CD14-positive monocyte (primary cell): ENCODE measurements at places on chromosomes 4 and X. TPM values are rescaled to one million over a fixed set of nuclear protein-coding genes. Genes with fewer than 3 reads are reported as not detected.

- no peaks in the 10 kb centered on the region for H3K4me1 ChIP-seq
- no peak overlapping the region for H3K27ac ChIP-seq
- no peak overlapping the region for H3K4me3 ChIP-seq
- no peaks in the 10 kb centered on the region for H3K36me3 ChIP-seq
Observed at GRCh38 chrX:41796577-41796976, 72.6 kb downstream of the GPR82 start.

Gene TLR3
- not detected in 2 replicates for polyA plus RNA-seq

- H3K27me3 ChIP-seq = no peaks in the 10 kb centered on the region
- no peak overlapping the region for H3K27ac ChIP-seq
- no peak for DNase-seq
Observed at GRCh38 chr4:184762100-184762499, 28.2 kb upstream of the CENPU start.

GRCh38 chr4:11503166-11503565 is 74.5 kb upstream of the HS3ST1 start:
- no peak overlapping the region for H3K4me3 ChIP-seq
- H3K4me1 ChIP-seq = no peaks in the 10 kb centered on the region
- H3K27ac ChIP-seq = no peak overlapping the region
- DNase-seq = no peak

GRCh38 chr4:76571274-76571673 is 136.2 kb downstream of the SHROOM3 start:
- H3K27me3 ChIP-seq = no peaks in the 10 kb centered on the region
- no peaks in the 10 kb centered on the region for H3K36me3 ChIP-seq

DNA sequence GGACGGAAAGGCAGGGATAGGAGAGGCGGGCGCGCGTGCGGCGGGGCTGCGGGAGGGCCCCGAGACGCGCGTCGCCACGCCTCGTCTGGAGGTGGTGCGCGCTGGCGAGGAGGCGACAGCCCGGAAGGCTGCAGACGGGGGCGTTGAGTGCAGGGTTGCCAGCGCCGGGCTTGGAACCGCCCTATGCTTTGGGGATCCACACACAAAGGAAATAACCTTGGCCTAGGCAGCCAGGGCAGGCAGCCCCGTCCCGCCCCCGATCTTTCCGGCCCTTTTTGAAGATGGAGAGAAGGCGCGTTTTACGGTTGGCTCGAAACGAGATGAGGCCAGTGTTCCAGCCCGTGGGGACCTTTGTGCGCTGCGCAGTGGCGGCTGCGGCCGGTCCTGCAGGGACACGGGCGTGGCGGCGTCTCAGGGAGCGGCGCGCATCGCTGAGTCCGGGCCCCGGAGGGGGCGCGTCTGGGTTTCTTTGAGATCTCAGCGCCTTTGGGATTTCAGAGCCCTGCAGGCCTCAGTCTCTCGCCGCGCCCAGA is 50.8 kb upstream of the TRIM2 start:
- peak overlapping the region; percentile 28 for H3K4me3 ChIP-seq
- peaks cover 2% of the 10 kb centered on the region for H3K27me3 ChIP-seq
- peak; percentile 56 for DNase-seq
- peaks cover 38% of the 10 kb centered on the region for H3K4me1 ChIP-seq
- no peaks in the 10 kb centered on the region for H3K36me3 ChIP-seq

Gene LIN54
- polyA plus RNA-seq = 6.4 TPM

- no peak overlapping the region for H3K27ac ChIP-seq
- H3K4me1 ChIP-seq = no peaks in the 10 kb centered on the region
- H3K4me3 ChIP-seq = no peak overlapping the region
- no peaks in the 10 kb centered on the region for H3K27me3 ChIP-seq
- no peaks in the 10 kb centered on the region for H3K36me3 ChIP-seq
Observed at GRCh38 chr4:165450871-165451270, 72.1 kb downstream of the CPE start.

GRCh38 chrX:6386837-6387236 is 148.1 kb downstream of the VCX3A start:
- no peaks in the 10 kb centered on the region for H3K4me1 ChIP-seq
- no peak overlapping the region for H3K4me3 ChIP-seq
- no peaks in the 10 kb centered on the region for H3K27me3 ChIP-seq
- no peak for DNase-seq
- H3K36me3 ChIP-seq = no peaks in the 10 kb centered on the region
- no peak overlapping the region for H3K27ac ChIP-seq

DNA sequence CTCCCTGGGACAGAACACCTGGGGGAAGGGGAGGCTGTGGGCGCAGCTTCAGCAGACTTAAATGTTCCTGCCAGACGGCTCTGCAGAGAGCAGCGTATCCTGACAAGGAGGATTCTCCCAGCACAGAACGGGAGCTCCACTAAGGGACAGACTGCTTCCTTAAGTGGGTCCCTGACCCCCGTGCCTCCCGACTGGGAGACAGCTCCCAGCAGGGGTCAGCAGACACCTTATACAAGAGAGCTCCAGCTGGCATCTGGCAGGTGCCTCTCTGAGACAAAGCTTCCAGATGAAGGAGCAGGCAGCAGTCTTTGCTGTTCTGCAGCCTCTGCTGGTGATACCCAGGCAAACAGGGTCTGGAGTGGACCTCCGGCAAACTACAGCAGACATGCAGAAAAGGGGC is 44.5 kb upstream of the FAAH2 start:
- H3K27ac ChIP-seq = no peak overlapping the region
- H3K4me1 ChIP-seq = no peaks in the 10 kb centered on the region
- DNase-seq = no peak
- H3K4me3 ChIP-seq = no peak overlapping the region
- no peaks in the 10 kb centered on the region for H3K36me3 ChIP-seq
- no peaks in the 10 kb centered on the region for H3K27me3 ChIP-seq

Gene ARHGEF6
- 51.4 TPM for polyA plus RNA-seq

- H3K27ac ChIP-seq = no peak overlapping the region
- no peak for DNase-seq
- H3K27me3 ChIP-seq = no peaks in the 10 kb centered on the region
- no peaks in the 10 kb centered on the region for H3K36me3 ChIP-seq
- H3K4me3 ChIP-seq = no peak overlapping the region
Observed at GRCh38 chr4:52431869-52432268, 227.2 kb downstream of the USP46 start.

Gene SUPT20HL1
- polyA plus RNA-seq = not detected

GRCh38 chr4:16263056-16263455 is 36.8 kb upstream of the TAPT1 start:
- no peak overlapping the region for H3K27ac ChIP-seq
- H3K27me3 ChIP-seq = no peaks in the 10 kb centered on the region
- H3K4me1 ChIP-seq = no peaks in the 10 kb centered on the region
- no peaks in the 10 kb centered on the region for H3K36me3 ChIP-seq

GRCh38 chr4:10184041-10184440 is 67.4 kb upstream of the WDR1 start:
- no peaks in the 10 kb centered on the region for H3K27me3 ChIP-seq
- no peak overlapping the region for H3K4me3 ChIP-seq
- no peaks in the 10 kb centered on the region for H3K36me3 ChIP-seq
- H3K27ac ChIP-seq = no peak overlapping the region

Gene CPZ
- not detected for polyA plus RNA-seq

DNA sequence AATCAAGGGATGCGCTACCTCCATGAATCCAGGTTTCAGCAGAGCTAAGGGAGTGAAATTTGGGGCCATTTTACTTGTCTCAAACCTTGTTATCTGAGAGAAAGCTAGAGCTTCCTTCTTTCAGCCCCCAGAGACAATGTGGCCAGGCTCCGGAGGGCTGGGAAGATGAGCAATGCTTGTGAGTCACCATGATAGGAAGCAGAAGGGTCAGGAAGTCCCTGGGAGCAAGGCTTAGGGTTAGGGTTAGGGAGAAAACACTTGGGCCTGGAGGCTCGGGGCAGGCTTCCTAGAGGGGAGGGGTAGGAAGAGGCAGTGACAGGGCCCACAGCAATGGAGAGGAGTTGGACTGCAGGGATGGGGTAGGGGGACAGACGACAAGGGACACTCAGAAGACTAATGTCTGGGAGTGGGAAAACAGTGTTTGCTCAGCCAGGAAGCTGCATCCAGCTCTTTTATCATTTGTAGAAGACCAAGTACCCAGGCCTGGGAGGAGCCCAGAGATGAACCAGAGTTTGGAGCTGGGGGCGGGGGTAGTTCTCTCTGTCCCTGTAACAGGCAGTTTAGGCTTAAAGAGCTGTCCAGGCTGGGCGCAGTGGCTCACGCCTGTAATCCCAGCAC is 16.4 kb upstream of the PORCN start:
- no peak overlapping the region for H3K4me3 ChIP-seq
- peak; percentile 60 for DNase-seq
- H3K27ac ChIP-seq = peak overlapping the region; percentile 62
- no peaks in the 10 kb centered on the region for H3K36me3 ChIP-seq
- H3K27me3 ChIP-seq = no peaks in the 10 kb centered on the region
- peaks cover 12% of the 10 kb centered on the region for H3K4me1 ChIP-seq

DNA sequence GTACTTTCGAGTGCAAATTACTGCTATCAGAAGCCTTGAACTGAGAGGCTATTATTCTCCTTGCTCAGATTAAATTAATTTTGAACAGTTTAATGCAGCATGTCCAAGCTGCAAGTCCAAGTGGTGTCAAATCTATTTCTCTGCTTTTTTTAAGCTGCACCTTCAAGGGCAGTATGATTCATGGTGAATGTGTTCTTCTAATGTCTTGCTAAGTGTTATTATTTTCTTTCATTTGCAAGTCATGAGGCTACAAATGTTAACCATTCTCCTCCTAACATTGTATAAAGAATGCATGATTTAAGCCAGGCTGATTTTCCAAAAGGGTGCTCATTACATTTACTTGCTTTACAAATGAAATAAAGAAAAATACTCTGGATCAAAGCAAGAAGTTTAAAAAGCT is 200.4 kb downstream of the TEX13C start:
- DNase-seq = no peak
- no peaks in the 10 kb centered on the region for H3K4me1 ChIP-seq
- H3K27ac ChIP-seq = no peak overlapping the region
- H3K27me3 ChIP-seq = no peaks in the 10 kb centered on the region
- no peaks in the 10 kb centered on the region for H3K36me3 ChIP-seq
- H3K4me3 ChIP-seq = no peak overlapping the region

DNA sequence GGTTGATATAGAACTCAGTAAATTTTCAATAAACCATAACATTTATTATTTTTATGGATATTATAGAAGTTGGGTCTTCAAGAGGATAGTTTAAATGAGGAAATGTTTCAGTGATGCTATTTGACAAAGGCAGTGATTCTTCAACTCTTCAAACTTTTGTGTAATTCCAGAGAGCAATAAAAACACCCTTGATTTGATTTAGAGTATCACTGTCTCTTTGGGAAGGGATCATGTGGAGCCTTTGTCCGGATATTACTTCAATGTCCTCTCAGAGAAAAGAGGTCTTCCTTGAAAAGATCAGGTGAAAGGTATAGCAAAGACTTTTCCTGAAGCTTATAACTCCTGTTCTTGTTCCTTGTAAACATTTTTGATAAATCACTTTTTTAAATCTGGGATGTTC is 23.3 kb downstream of the GLRA3 start:
- no peaks in the 10 kb centered on the region for H3K27me3 ChIP-seq
- no peak for DNase-seq
- H3K4me1 ChIP-seq = no peaks in the 10 kb centered on the region
- H3K27ac ChIP-seq = no peak overlapping the region
- no peak overlapping the region for H3K4me3 ChIP-seq
- no peaks in the 10 kb centered on the region for H3K36me3 ChIP-seq

- H3K27ac ChIP-seq = no peak overlapping the region
- no peak overlapping the region for H3K4me3 ChIP-seq
- no peaks in the 10 kb centered on the region for H3K36me3 ChIP-seq
- DNase-seq = no peak
- H3K4me1 ChIP-seq = no peaks in the 10 kb centered on the region
Observed at GRCh38 chrX:13151828-13152517, 107.6 kb upstream of the FAM9C start.

DNA sequence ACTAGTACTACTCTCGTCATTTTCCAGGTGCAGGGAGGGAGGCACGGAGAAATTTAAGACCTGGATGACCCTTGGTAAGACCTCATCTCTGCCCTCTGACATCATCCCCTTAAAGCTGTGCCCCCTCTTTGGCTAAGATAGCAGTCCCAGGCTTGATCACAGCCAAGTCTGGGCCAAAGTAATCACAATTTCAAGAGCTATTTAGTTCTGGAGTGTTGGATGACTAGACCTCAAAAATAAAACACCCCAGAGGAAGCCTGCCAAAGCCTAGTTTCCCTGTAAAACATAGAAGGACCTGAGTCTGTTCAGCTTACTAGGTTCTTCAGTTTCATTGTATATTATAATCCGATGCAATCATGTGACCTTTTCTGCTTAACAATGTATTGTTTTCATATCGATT is 144.6 kb upstream of the ARHGEF9 start:
- H3K36me3 ChIP-seq = no peaks in the 10 kb centered on the region

GRCh38 chr4:108751321-108751720 is 11.5 kb downstream of the ETNPPL start:
- H3K4me1 ChIP-seq = no peaks in the 10 kb centered on the region
- no peak for DNase-seq
- H3K36me3 ChIP-seq = no peaks in the 10 kb centered on the region
- H3K27me3 ChIP-seq = no peaks in the 10 kb centered on the region
- H3K4me3 ChIP-seq = no peak overlapping the region

- H3K4me1 ChIP-seq = no peaks in the 10 kb centered on the region
- H3K27me3 ChIP-seq = no peaks in the 10 kb centered on the region
- no peak overlapping the region for H3K27ac ChIP-seq
- DNase-seq = no peak
- no peak overlapping the region for H3K4me3 ChIP-seq
Observed at GRCh38 chr4:158966091-158966490, 136.8 kb upstream of the RAPGEF2 start.
